Stimulated activated CD4-positive, alpha-beta T cell treated with anti-CD3 and anti-CD28 coated beads, Interleukin-2, amount 100 ng/mL, for 4 hours (primary cell): ENCODE measurements at places on chromosomes 6 and 20.

DNA sequence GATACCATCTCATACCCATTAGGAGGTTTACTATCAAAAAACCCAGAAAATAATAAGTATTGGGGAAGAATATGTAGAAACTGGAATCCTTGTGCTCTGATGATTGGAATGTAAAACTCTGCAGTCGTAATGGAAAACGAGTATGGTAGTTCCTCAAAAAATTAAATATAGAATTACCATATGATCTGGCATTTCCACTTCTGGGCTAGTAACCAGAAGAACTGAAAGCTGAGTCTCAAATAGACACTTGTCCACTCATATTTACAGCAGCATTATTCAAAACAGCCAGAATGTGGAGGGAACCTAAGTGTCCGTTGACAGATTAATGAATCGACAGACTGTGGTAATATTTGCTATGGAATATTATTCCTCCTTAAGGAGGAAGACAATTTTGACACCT lies 44.3 kb downstream of the FOXC1 start:
- no peak for DNase-seq

DNA sequence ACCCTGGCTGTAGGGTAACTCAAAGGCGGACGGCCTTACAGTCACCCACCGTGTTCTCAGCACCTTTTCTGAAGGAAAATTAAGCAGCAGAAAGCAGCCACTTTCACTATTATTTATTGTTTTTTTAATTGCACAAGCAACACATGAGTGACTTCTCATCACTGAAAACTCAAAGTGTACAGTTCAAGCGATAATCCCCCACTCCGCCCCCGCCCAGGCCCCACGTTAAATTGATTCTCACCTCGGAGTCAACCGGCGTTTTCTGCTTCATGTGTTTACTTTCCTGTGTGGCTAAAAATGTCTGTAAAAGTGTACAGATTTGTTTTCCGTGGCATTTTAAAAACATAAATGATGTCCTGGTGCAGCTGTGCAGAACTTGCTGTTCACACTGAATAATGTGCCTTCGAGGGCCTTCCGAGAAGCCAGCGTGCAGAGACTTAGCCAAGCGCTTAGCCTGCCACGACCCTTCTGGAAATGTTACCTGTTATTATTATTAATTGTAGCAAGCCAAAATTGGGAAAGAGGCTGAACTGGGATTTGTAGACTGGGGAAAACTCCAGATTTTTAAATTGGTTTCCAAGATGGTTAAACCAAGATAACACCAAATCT lies 335.7 kb downstream of the CDH4 start:
- no peak for DNase-seq

DNA sequence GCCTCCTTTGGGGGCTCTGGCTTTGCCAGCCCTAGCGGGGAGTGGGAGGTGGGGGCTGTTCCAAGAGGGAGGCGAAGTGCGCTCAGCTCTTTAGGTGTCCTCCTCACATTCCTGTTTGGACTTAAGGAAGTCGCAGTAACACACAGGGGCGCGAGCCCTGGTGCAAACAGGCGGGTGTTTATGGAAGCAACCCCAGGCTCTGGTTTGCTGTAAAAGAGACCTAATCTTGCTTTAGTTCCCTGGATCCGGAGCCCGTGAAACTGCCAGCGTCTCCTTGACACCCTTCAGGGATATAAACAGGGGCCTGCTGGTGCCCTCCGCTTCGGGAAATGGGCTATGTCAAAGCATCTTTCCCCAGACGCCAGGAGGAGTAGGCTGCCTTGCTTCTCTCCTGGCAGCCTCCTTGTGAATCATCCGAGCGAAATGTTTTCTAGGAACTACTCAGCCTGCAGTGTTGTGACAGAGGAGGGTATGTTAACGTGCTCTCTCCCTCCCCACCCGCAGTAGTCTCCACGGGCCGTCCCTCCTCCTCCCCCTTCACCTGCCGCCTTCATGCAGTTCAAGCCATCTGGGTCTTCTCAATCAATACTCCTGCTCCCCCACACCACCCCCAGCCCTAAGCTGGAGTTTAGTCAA lies 168.0 kb upstream of the LRFN2 start:
- DNase-seq = no peak

- no peak for DNase-seq
These were observed 65.6 kb downstream of the TULP4 start for GRCh38 chr6:158377860-158378259.

DNA sequence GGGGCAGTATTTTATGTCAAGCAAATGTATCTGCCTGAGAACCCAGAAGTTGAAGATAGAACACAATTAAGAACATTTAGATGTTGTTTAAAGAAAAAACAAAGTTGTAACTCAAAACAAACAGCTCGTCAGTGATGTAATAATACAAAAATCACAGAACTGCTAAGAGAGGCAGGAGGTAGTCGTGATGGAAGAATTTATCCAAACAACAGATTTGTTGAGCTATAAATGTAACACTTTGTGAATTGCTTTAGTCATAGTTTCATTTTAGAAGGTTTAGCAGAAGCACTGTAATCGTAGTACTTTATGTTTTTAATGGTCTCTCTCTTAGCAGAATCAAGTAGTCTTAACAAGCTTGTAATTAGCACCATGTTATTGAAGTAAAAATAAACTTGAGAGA lies 73.6 kb downstream of the SCAF8 start:
- no peak for DNase-seq

GRCh38 chr6:118318648-118319047 lies 229.4 kb upstream of the PLN start:
- no peak for DNase-seq

- no peak for DNase-seq
These were observed 66.6 kb downstream of the CDH26 start for GRCh38 chr20:60024801-60025200.

- DNase-seq = no peak
These were observed 203.5 kb upstream of the JAG1 start for GRCh38 chr20:10877342-10877741.

- DNase-seq = no peak
These were observed 41.7 kb downstream of the LBP start for GRCh38 chr20:38387953-38388352.

DNA sequence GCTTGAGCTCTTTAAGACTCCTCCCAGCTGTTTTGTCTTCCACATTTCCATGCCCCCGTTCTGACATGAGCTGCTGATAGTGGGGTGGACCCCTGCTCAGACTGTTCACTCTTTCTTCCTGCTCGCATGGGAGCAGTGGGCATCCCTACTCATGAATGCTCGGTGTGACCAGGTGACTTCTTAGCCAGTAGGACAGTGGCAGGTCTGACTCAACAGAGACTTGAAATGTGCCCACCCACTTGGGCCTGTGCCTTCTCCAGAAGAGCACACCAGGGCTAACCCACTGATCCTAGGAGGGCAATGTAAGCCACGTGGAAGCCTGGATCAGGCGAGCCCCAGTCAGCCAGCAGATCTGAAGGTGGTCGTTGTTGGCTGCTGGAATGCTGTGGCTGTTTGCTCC lies 582.0 kb downstream of the QKI start:
- DNase-seq = no peak

DNA sequence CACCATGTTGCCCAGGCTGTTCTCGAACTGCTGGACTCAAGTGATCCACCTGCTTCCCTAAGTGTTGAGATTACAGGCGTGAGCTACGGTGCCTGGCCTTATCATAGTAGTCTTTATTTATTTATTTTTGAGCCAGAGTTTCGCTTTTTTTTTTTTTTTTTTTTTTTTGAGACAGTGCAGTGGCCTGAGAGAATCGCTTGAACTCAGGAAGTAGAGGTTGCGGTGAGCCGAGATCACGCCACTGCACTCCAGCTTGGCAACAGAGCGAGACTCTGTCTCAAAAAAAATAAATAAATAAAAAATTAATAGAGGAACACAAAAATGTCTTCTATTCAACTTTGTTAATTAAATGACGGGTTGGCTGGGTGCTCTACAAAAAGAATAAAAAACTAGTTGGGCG lies 12.9 kb downstream of the MAPRE1 start:
- DNase-seq = no peak

GRCh38 chr6:168133687-168134559 lies 54.9 kb upstream of the FRMD1 start:
- DNase-seq = no peak

DNA sequence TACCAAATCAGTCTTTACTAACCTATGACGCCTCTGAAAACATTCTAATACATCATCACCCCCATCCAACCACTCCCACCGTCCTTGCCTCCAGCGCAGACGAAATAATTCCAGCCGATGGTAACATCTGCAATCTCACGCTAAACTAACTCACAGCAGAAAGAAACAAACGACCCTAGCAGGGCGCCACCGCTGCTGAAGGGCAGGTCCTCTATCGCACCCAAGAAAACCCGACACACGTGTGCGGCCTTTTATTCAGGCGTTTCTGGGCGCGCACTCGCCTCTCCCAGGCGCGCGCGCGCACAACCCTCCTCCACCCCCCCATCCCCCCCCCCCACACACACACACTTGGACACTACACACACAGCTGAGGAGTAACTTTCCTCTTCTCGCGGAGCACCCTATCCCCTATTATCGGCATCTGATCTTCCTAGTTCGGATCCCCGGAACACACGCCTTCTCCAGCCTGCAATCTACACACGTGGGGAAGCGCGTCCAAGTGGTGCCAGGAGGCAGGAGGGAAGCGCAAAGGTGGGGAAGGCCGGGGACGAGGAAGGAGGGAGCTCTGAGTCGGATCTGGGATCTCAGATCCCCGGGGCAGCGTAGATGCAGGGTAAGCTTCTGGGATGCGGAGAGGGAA lies 1.4 kb downstream of the GFOD1 start:
- DNase-seq = peak; percentile 30

DNA sequence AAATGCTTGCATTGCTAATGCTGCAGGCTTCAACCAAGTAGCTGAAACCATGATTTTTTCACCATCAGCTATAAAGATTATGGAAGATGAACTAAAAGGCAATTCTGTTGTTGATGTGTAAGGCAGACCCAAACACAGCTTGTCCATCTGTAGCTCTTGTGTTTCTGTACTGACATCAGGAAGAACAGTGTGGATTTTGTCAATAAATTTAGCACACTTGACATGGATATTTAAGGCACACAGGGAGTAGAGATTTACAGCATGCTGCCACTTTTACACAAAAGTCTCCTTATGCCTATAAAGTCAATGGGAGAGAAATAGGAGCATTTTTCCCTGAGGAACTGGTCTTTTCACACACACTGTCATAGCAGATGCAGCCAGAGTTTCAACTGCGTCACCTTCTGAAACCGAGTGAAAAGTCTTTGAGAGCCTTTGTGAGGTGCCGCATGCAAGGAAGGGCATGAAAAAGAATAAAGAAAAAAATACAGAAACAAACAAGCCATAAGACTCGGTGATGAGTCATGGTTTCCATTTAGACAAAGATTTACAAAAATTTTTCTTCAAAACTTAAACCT lies 261.4 kb upstream of the TFAP2D start:
- DNase-seq = no peak

DNA sequence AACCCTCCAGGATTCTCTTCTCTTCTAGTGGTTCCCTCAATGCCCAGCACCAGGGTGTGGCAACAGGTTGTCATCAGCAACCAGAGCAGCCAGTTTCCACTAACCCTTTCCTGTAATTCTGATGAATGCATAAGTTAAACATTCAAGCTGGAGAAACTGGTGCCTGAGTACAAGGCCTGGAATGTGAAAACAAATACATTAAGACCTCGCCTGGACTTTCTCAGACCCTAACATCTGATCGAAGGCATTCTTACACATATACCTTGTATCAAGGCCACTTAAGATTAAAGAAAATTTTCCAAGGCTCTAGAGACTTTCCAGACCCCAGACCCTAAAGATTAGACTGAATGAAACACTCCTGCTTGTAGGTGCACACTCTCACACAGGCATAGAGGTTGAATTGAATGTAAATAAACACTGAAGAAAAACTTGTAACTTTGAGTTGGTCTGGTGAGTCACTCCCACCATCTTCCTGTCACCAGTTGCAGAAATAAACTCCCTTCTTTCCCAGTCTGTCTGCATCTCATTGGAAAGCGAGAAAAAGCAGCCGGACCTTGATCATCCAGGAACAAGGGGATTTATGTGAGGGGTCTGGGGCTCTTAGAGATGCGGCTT lies 9.0 kb downstream of the LRP11 start:
- DNase-seq = no peak

DNA sequence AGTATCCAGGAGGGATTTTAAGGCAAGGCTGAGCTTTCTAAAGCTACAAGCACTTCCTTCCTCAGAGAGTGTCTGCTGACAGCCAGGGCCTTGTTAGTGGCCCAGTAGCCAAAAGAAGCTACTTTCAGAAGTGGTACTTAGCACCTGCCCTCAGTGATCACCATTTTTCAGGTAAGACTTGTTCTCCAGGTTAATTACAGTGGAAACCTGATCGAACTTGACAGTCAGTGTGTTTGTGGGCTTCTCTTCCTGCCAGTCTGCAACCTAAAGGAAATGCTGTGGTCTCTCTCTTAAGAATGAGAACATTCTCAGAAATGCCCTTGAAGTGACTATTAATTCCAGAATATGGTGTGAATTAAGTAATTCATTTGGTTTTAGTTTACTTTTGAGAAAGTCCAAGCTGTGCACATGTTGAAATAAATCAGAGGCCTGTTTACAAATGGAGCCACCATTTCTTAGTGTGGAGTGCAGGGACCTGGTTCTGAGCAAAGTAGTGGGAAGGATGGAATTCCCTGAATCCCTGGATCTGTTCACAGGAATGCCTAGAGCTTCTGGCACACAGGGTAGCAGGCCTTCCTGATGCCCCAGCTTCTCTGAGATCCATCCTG lies 185.3 kb upstream of the AGPAT4 start:
- DNase-seq = no peak

DNA sequence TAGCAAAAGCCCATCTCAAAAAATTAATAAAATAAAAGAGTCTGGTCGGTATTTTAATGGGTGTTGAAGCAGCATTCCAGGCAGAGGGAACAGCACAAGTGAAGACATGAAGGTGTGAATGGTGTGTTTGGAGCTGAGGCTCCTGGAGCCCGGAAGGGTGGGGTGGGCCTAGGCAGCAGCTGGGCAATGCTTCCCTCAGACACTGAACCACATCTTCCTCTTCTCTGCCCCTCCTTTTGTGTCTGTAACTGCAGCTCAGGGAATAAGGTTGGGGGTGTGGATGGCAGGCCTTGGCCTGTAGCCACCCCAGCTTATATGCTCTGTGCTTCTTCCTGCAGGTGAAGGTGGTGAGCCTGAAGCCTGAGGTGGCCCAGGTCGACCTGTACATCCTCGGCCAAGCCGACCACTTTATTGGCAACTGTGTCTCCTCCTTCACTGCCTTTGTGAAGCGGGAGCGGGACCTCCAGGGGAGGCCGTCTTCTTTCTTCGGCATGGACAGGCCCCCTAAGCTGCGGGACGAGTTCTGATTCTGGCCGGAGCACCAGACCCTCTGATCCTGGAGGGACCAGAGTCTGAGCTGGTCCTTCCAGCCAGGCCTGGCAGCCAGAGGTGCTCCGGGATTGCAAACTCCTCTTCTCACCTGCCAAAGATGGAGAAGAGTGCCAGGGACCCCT lies 26.6 kb downstream of the POFUT1 start:
- DNase-seq = no peak

DNA sequence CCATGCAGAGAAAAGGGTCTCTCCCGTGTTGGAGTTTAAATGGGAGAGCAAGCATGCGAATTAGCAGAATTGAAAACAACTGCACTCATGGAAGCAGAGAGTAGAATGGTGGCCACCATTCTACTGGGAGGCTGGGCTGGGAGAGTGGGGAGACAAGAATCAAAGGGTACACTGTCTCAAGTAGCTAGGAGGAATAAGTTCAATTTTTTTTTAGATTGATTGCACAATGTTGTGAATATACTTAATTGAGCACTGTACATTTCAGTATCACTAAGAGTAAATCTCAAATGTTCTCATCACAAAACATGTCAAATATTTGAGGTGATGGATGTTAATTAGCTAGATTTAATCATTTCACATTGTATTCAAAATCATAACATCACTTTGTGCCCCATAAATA lies 34.6 kb upstream of the FAM50B start:
- no peak for DNase-seq
